ENCODE measurements at places on chromosomes 11 and 22.
A peak's percentile ranks its signal among the peaks of the same experiment; 100 is the strongest.

GRCh38 chr11:130070846-130071200 is 1.1 kb downstream of the APLP2 start:
- DNase-seq, result no peak

GRCh38 chr11:94131718-94132115 is 3.1 kb downstream of the PANX1 start:
- DNase-seq, result no peak

GRCh38 chr11:47578524-47579494 is at the start of the genes KBTBD4 and NDUFS3:
Gene KBTBD4, minus strand, starts transcription at chr11:47578970. Its CDS starts 19 bp downstream, at chr11:47578951.
Gene NDUFS3, plus strand, starts transcription at chr11:47579074. Its CDS starts 18 bp downstream, at chr11:47579092.
- peak; percentile 86 for DNase-seq

GRCh38 chr11:68352591-68352990 is 40.2 kb downstream of the LRP5 start:
- DNase-seq, result no peak

DNA sequence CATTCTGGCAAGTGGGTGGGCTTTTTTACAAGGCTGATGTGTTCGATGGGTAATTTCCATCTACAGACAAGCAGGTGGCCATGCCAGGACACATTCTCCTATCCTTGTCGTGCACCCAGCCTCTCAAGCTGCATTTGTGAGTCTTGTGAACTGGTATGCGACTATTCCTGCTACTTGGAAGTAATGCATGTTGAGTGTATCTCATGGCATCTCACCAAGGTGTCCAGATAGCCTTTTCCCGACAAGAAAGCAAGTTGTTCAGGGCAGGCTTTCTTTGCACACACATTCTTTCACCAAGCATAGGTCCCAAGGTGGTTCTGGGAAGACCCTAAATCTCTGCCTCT is 18.8 kb upstream of the SYT13 start:
- DNase-seq, result no peak

GRCh38 chr11:72039856-72040401 is 40.4 kb downstream of the NUMA1 start:
- DNase-seq, result no peak

All from HuH-7 (cell line).